ENCODE measurements at places on chromosomes 6 and 20. TPM values are rescaled to one million over a fixed set of nuclear protein-coding genes. Genes with fewer than 3 reads are reported as not detected.

Gene ZBTB12
- 25.6 TPM for total RNA-seq

Gene DDO
- 0.16 TPM for total RNA-seq

Gene GUCA1A
- 2.2 TPM for total RNA-seq

Gene NXT1
- total RNA-seq, result 23.6 TPM

All from occipital lobe (tissue), 3 donors.